ENCODE measurements at places on chromosomes 16 and 17.

DNA sequence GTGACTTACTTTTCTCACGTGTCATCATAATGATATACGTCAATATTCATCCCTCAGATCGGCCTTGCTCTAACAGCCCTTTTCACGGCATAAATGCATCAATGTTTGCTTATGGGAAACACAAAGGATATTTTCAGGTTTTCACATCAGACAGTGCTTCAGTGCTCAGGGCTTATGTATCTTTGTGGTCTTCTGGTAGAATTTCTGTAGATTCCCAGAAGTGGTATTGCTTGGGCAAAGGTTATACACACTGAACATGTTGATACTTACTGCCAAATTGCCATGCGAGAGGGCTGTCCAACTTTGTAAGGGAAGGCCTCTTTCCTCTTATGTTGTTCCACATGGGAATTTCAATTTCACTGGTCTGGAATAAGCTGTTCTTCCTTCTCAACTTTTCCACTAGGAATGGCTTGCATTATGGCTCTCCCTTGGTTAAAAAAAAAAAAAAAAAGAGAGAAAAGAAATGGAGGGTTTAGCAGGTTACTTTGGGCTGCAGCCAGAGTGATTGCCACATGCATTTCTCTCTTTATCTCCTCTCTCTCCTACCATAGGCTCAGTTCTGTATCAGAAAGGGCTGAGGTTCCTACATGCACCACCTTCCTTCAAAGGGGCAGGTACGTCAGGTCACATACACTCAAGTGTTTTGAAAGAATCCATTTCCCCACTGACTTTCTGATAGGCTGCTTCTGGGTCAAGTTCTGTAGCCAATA, 19.3 kb downstream of the DHODH start:
- no peak for DNase-seq

- no peak for DNase-seq
These were observed 337.1 kb downstream of the C16orf95 start for GRCh38 chr16:86979984-86980553.

- no peak for DNase-seq
These were observed 28.3 kb downstream of the TRPV2 start for GRCh38 chr17:16443511-16444257.

DNA sequence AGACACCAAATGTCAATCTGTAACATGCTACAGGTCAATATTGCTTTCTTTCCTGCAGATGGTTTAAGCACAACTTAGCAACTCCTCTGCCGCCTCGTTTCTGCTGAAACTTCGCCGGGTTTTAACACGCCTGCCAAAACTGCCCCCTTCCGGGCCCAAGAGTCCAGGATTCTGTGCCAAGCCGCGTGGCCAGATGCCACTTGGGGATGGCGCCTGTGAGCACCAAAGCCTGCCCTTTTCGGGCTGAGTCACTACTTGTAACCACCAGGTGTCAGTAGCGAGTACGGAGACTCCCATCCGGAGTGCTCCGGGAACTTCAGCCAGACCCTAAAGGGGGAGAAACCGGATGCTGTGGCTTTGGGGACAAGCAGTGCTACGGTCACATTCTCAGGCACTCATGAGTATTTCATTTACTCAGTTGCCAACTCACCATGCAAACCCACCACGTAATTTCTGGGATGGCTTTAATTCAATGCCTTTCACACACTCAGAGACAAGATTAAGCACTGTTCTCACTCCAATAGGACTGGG, 7.8 kb downstream of the PMP22 start:
- DNase-seq: peak; percentile 57

DNA sequence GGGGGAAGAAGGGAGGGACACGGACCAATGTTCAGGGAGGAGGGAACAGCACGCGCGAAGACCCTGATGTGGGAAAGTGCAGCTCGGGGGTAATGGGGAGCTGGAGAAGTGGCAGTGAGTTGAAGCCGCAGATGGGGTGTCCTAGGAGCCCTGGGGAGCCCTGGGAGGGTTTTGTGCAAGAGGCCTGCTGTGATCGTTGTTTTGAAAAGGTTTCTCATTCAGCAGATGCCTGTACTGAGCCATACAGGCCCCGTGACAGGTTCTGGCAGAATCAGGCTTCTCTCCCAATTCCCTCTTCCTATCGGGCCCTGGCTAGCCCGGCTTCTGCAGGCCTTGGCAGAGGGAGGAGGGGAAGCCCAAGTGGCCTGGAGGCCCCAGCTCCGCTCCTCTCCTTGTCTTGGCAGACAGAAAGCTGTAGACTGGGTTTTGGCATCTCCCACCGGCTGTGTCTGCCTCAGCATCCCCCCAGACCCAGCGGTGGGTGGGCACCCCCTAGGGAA, 38.4 kb upstream of the EMP2 start:
- DNase-seq: no peak

- no peak for DNase-seq
These were observed 10.3 kb downstream of the MLLT6 start for GRCh38 chr17:38715216-38715943.

GRCh38 chr17:32319548-32319905, 22.4 kb downstream of the C17orf75 start:
- DNase-seq: no peak

DNA sequence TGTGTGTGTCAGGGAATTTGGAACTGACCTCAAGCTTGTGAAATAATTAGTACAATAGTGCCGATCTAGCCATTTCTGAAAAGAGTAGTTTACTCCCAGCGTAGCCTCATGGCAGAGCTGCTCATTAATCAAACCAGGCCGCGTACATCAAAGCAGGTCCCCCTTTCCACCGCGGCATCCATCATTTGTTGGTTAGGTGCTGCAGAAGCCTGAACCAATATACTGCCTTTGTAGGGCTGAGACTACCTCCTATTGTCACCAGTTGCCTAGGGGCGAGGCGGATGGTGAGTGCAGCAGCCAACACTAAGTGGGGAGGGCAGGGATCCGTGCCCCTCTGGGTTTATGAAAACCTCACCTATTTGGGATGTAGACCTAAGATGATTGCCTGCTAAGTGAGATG, 264.1 kb downstream of the TMEM114 start:
- no peak for DNase-seq

GRCh38 chr16:85279825-85280545, 167.7 kb upstream of the CIBAR2 start:
- DNase-seq: no peak

DNA sequence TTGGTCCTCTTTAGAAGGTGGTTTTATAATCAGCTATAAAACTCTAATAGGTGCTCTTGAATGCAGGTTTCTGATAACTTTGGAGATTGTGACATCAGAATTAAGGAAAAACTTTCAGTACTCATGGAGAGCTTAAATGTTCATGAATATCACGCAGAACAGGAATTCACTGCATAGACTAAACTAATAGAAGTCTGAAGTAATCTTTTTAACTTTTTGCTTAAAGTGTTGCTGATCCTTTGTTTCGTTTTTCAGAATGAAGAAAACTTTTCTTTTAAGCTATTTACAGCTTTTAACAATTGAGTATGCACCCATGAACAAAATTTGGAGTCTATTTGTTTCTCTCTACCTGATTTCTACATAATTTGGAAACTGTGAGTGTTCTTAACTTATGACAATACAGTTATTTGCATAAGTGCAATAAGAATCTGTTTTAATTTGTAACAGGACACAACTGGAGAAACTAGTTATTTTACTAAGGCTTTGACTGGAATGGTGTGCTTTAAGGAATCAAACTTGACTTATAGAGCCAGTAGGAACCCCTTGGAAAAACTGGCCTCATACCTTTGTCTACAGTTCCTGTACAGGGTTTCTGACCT, 17.0 kb upstream of the TRIM25 start:
- no peak for DNase-seq

DNA sequence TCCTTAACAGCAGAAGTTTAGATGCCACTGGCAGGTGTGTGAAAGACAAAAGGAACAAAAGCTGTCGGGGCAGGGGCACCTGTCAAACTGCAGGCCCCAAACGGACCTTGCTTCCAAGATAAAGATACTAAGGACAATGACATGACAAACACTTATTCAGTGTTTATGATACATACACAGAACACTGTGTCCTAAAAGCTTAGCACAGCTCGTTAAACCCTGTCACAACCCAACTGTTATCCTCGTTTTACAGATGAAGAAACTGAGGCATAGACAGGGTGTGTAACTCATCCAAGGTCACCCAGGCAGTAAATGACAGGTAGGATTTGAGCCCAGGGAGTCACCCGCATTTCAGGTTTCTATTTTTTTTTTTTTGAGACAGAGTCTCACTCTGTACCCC, 9.6 kb downstream of the SDK2 start:
- DNase-seq: no peak

DNA sequence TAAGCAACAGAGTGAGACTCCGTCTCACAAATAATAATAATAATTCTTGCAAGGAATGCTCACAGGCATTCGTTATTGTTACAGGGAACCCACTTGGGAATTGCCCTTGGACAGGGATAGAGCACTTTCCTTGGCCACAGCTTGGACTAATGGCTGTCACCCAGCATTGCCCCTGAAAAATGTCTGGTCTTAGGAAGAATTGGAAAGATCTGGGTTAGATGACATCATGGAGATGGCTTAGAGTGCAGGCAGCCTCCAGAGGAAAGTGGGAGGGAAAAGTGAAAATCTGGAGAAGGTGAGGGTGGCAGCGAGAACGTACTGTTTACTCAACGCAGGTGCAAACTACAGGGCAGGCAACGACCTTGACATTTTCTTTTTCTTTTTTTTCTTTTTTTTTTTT, 59.3 kb upstream of the MRTFB start:
- DNase-seq: no peak

DNA sequence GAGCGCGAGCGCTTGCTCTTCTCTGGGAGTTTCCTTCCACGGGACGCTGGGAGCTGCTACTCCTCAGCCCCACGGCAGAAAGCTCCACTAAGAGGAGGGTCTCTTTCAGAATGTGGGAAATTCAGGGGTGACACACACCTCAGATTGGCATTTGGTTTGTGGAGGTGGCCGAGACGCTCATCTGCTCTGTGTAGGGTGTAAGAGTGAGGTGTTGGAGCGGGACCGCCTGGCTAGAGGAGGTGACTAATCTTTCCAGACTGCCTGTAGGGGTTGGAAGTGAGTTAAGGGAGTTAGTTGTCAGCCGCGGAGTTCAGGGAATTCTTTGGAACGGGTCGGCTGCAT, 735 bp downstream of the PSMD11 start:
- no peak for DNase-seq

- DNase-seq: peak; percentile 87
These were observed 5.9 kb upstream of the CD68 start for GRCh38 chr17:7573324-7574080.

GRCh38 chr16:69087161-69087581, 18.3 kb upstream of the HAS3 start:
- no peak for DNase-seq

GRCh38 chr16:87918866-87919680, 17.3 kb downstream of the CA5A start:
- no peak for DNase-seq

GRCh38 chr17:40113907-40114245, 7.9 kb upstream of the MSL1 start:
- no peak for DNase-seq

DNA sequence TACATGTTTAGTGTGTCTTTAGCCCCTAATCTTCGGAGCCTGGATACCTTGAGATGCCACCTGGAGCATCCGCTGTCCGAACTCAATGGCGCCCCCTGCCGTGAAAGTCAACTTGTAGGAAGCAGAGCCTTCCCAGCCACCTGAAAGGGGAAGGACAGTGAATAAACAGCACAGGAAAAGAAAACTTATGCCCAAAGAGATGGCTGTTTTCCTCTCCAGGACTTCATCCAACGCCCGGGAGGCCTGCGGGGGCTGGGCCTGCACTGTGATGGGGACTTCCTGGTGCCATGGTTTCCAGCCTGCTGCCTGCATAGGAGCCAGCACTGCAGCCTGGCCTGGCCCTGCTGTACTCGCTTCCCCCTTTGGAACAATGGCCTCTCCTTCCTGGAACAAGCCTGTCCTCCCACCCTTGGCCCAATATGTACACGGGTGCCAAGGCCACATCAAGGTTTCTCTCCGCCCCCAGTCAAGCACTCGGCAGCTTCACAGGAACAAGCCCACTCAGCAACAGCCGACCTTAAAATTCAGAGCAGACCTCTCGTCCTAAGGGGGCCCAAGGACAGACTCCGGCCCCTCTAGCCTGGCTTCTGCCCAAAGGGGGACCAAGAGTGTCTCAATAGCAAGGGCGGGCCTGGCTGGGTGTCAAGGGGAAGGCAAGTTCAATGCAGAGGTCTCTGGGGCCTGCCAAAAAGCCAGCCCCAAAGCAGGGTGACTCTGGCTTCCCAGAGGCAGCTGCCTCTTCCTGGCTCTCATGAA, 4.5 kb upstream of the UNC13D start:
- no peak for DNase-seq

DNA sequence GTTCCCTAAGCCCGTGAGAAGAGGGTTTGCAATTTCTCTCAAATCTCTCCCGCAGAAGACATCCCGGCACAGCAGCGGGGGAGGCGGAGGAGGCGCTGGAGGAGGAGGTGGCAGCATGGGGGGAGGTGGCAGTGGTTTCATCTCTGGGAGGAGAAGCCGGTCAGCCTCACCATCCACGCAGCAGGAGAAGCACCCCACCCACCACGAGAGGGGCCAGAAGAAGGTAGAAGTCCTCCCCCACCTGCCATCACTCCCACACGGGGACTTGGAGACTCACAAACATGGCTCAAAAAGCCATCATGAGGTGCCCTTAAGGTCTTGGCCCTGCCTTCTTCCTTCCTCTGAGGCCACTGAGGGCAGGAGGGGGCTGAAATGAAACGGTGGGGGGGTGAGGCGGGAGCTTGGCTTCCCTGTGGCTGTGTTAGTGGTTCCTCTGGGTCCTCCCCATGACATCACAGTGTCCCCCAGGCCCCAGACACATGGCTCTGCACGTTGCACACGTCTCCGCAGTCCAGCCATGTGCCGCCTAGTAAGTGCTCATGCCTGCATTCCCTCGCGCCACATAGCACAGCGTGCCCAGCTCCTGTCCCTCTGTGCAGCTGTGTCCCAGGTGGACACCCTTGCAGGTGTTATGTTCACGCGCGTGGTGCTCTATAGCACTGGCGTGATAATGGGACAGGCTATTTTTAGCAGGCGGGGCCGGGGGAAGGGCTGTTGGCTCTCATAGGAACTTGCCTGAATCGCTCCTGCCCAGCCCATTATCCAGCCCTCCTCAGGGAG, 6.9 kb downstream of the MLLT6 start:
- no peak for DNase-seq
